ENCODE measurements at places on chromosomes 3 and 15.

DNA sequence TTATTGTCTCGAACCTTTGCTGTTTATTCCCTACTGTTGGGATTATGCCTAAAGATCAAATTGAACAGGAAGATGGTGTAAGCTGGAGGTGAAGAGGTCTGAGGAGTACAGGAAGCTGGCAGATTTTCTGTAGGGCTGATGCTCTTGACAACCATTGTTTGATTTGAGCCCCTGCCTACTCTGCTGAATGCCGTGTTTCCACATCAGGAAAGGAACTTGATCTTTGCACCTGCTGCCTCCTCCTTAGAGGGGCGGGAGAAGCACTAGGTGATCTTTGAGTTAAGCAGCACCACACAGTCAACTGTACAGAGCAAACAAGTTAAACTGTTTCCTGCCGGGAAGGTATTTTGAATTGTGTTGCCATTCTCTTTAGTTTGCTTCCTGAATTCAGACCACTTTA, 364.6 kb upstream of the EPHA6 start:
- no peak for DNase-seq

- no peak for DNase-seq
Measured at GRCh38 chr3:5466065-5466464, 278.6 kb downstream of the EDEM1 start.

- DNase-seq, result no peak
Measured at GRCh38 chr3:23865595-23866396, 51.0 kb downstream of the NKIRAS1 start.

GRCh38 chr15:90029024-90029423, 27.9 kb downstream of the ZNF710 start:
- no peak for DNase-seq

- no peak for DNase-seq
Measured at GRCh38 chr3:177236704-177237103, 39.4 kb upstream of the TBL1XR1 start.

GRCh38 chr3:120425572-120426250, 25.1 kb downstream of the FSTL1 start:
- DNase-seq, result no peak

DNA sequence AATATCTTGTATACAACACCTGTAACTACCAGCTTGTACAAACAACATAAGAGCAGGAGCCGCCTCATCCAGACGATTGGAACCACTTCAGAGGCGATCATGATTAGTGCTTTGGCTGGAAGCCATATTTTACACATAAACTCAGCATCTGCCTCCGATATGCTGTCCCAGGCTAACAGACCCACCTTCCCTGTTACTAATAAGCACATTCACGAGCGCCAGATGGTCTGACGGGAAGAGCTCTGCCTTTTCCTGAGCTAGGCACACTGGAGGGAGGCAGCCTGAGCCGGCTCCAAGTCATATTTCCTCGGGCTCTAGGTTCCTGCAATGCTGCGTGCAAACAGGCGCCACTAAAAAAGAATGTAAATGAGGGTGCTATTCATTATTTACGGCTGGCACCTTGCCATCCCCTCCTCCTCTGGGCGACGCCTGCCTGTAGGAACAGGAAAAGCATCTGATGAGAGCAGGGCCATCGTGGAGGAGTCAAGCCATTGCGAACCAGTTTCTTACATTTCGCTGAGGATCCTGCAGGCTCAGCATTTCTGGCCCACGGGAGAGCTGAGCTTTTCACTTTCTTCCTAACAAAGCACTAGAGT, 98.2 kb downstream of the ANXA2 start:
- DNase-seq, result no peak

- DNase-seq, result no peak
Measured at GRCh38 chr15:39404767-39405181, 176.1 kb upstream of the THBS1 start.

DNA sequence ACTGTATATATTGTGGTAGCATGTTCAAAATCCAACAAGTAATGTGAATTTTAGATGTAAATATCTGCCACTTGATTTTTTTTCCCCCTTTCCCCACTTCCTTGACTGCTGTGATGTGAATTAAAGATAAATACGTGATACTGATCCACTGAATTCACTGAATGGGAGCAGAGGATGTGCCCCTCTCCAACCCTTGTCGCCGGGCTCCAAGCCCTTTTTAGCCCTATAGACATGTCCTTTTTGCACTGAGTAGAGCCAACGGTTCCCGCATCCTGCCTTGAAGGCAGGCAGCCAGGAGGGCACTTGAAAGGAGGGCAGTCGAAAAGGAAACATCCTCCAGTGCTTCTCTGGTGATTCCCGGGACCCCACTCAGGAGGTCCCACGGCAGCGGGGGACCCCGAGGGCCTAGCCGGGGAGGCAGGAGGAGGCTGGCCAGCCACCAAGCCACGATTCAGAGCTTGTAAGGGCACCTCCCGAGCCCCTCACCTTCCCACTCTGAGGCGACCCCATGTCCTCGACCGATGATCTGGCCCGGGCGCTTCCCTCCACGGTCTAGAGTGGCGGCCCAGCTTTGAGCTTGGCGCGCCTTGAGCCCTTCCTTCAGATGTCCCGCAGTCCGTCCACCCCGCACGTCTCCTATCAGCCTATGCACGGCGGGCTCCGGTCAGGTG, 901 bp upstream of the MANF start:
- no peak for DNase-seq

DNA sequence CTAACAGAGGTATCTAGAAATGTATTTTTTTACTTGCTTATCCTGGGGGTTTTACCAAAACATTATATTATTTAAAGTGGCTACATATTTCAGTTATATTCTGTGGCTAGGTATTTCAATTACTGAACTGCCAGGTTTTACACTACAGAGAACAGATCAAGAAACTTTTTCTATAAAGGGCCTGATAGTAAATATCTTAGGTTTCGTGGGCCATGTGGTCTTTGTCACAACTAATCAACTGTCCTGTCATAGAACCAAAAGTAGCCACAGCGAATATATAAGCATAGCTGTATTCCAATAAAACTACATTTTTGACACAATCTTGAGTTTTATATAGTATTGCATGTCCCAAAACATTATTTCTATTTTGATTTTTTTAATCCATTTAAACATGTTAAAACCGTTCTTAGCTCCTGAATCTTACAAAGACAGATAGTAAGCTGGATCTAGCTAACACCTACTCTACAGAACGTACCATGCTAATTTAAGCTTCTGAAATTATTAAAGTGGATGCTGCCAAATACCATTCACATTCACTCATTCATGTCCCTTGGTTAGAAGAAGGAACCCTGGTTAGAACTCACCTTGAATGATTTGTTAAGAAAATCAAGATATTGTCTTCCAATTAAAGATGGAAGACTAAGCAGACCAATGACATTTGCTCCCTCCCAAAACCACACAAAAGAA, 118.2 kb upstream of the TGFBR2 start:
- DNase-seq, result no peak

DNA sequence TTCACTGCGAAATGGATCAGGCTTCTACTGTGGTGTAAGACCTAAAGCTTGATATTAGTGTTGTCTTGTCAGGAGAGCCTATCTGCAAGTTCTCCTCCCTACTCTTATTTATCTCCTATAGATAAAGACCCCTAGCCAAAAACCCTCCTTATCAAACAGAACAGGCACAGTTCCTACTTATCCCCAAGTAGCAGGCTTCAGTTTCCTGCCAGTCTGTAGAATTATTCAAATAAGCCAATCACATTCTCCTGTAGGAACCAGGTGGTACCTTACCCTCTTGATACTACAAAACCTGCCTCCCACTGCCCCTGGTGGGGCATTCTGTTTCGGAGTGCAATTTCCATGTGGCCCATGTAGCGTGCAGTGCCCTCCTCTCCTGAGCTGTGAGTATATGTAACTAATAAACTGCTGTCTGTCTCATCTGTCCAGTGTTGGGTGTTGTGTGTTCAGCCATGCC, 28.7 kb downstream of the HDGFL3 start:
- DNase-seq, result peak; percentile 50

DNA sequence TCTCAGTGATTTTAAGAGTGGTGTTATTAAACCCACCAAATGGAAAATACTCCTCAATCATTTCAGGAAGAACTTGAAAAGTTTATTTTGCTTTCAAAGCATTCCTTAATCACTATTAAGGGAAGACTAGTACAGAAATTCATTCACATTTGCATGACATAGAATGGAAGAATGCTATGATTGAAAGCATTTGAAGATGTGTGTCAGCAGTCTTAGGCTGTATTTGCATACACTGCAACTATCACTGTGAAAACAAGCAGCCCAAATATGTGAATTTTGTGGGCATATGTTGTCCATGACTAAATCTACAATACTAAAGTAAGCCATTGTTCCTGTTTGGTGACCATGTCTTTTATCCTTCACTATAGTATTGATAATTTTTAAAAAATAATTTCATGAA, 95.8 kb downstream of the CNTN3 start:
- no peak for DNase-seq

- no peak for DNase-seq
Measured at GRCh38 chr3:51163051-51163450, 222.0 kb upstream of the MANF start.

- no peak for DNase-seq
Measured at GRCh38 chr3:177286034-177286433, 88.8 kb upstream of the TBL1XR1 start.
